Testis (tissue), 5 donors: ENCODE measurements at places on chromosomes 1 and 21. TPM values are rescaled to one million over a fixed set of nuclear protein-coding genes. Genes with fewer than 3 reads are reported as not detected.

The CCDC27 gene
- total RNA-seq, result 18.3 TPM

The PLA2G2F gene
- total RNA-seq, result not detected

The NEGR1 gene
- total RNA-seq, result 7.6 TPM

The CFHR4 gene
- 0.25 TPM for total RNA-seq

The TTLL7 gene
- 28.6 TPM for total RNA-seq

The LCE1A gene
- total RNA-seq, result not detected

The OR2L13 gene
- total RNA-seq, result 1.0 TPM

The PLEKHN1 gene
- 0.56 TPM for total RNA-seq

The IGFN1 gene
- total RNA-seq, result 12.5 TPM

The RIMS3 gene
- total RNA-seq, result 9.4 TPM

The DPT gene
- total RNA-seq, result 6.9 TPM

The PALMD gene
- total RNA-seq, result 23.5 TPM

The KRTAP10-5 gene
- total RNA-seq, result not detected

The F13B gene
- total RNA-seq, result 0.31 TPM

The TFF3 gene
- 12.9 TPM for total RNA-seq

The GPR52 gene
- 7.5 TPM for total RNA-seq

The GJB3 gene
- 0.55 TPM for total RNA-seq

The PAPPA2 gene
- 2.2 TPM for total RNA-seq

The LAMC2 gene
- total RNA-seq, result 3.4 TPM

The FCN3 gene
- total RNA-seq, result 3.6 TPM

The CHRM3 gene
- 6.5 TPM for total RNA-seq

The UMODL1 gene
- total RNA-seq, result 1.7 TPM

The ZNF593OS gene
- total RNA-seq, result 1.7 TPM
